ENCODE measurements at places on chromosomes 11 and 22.

- DNase-seq = no peak
These were observed 9.5 kb downstream of the ARAP1 start for GRCh38 chr11:72742513-72743320.

DNA sequence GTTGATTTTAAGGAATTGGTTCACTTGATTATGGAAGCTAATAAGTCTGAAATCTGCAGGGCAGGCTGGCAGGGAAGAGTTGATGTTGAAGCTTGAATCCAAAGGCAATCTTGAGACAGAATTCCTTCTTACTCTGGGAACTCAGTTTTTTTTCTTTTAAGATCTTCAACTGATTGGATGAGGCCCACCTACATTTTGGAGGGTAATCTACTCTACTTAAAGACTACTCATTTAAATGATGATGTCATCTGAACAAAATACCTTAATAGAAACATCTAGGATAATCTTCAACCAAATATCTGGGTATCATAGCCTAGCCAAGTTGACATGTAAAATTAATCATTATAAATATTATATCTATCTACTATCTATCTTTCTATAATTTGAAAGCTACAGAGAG lies 163.2 kb downstream of the PGR start:
- DNase-seq = no peak

- DNase-seq = no peak
These were observed 17.5 kb downstream of the CTTN start for GRCh38 chr11:70415642-70416395.

GRCh38 chr22:42883121-42883520 lies 26.0 kb upstream of the ARFGAP3 start:
- no peak for DNase-seq

DNA sequence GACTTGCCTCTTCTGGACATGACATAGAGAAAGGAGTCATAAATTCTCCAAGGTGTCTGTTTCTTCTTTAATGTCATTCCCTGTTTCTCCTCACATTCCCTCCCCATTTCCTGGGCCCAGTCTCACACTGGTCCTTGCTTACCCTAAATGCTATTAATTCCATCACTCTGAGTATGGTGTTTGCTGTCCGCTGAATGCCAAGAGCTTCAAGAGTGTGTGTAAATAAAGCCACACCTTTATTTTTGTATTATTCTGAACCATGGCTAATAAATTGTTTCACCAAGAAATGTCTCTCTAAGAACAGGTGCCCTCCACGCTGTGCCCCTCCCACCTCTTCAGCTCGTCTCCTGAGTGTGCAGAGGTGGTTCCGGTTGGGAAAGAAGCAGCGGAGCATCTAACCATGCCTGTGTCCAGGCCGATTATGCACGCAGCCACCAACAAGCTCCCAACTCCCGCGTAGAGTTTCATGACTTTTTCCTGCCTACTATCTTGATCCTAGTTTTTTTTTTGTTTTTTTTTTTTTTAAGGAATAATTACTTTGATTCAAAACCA lies 8.6 kb downstream of the TMEM121B start:
- no peak for DNase-seq

DNA sequence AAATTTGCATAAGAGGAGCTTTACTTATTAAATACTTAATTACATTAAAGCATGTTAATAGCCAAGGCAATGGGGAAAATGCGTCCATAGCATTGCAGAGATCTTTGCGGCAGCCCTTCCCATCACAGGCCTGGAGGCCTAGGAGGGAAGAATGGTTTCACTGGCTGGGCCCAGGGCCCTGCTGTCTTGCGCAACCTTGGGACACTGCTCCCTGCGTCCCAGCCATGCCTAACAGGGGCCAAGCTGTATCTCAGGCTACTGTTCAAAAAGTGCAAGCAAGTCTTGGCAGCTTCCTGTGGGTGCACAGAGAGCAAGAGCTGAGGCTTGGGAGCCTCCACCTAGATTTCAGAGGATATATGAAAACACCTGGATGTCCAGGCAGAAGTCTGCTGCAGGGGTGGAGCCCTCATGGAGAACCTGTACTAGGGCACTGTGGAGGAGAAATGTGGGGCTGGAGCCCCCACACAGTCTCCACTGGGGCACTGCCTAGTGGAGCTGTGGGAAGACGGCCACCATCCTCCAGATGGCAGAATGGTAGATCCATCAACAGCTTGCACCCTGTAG lies 46.0 kb downstream of the THAP12 start:
- no peak for DNase-seq

DNA sequence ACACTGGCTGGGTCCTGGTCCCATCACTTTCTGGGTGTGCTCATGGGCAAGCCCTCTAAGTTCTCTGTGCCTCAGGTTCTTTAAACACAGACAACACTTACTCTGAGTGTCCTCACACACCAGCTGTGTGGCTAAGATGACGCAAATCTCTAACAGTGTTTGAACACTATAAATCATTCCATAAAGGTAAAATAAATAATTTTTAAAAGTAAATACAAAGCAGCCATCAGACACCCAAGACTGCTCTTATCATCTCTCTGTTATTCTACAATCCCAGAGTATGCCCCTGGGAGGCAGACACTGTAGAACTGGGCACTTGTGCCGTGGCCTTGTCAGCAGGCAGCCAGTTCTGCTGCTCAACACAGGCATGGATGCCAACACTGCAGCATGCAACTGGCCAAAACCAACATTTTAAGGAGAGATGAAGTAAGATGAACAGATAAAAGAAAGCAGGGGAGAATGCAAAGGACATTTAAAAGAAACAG lies 56.8 kb downstream of the RPL27A start:
- DNase-seq = no peak

GRCh38 chr11:14977101-14977880 lies 5.1 kb upstream of the CALCA start:
- DNase-seq = no peak

- no peak for DNase-seq
These were observed 25.0 kb upstream of the CCDC34 start for GRCh38 chr11:27388001-27388400.

- no peak for DNase-seq
These were observed 20.6 kb downstream of the LRRC32 start for GRCh38 chr11:76649851-76650372.

DNA sequence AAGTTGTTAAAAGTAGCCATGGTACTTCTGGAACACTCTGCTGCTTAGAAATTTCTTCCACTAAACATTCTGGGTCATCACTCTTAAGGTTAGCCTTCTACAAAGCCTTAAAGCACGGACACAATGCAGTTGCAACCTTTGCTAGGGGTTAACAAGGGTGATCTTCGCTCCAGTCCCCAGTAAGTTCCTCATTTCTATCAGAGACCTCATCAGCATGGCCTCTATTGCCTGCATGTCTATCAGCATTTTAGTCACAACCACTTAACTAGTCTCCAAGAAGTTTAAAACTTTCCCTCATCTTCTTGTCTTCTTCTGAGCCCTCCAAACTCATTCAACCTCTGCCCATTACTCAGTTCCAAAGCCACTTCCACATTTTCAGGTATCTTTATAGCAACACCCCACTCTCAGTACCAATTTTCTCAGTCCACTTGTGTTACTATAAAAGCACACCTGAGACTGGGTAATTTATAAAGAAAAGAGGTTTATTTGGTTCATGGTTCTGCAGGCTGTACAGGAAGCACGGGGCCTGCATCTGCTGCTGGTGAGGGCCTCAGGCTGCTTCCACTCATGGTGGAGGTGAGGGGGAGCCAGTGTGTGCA lies 48.7 kb upstream of the TH start:
- no peak for DNase-seq

DNA sequence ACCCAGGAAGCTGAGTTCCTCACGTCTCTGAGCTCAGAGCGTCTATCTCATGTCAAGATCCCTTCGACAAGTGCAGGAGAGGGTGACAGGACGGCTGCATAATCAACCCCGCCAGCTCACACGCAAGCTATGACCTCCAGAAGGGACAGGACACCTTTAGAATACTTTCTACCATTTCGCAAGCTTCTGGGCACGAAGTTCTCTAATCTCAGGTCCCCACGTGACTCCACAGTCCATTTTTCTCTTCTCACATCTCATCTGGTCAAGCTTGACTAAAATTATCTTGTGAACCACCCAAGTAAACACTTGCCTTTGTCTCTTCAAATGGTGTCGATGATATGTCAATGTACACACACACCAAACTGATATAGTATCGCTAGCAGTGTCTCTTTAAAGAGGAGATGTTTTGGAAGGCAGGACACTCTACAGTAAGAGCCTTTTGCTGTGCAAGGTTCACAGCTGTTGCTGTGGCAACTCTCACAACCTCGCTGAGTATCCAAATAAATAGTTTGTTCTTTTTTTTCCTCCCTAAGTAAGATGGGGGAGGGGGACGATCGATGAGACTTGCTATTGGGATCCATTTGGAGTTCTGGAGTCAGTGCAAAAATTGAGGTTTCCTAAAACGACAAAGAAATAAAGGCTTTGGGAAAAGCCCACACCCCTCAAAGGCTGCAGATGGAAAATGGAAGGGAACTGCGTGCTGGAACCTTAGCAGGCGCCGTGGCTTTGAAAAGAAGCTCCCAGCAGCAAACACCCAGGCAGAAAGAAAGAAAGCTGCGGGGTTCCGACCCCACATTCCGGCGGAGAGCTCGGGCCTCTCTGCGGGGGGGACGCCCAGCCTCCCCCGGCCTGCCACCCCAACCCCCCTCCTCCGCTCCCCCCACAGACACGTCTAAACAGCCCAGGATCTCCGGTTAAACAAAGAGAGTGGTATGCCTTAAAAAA lies 215.4 kb upstream of the UBASH3B start:
- DNase-seq = no peak

GRCh38 chr11:63603180-63603518 lies 11.1 kb downstream of the PLAAT3 start:
- DNase-seq = no peak

DNA sequence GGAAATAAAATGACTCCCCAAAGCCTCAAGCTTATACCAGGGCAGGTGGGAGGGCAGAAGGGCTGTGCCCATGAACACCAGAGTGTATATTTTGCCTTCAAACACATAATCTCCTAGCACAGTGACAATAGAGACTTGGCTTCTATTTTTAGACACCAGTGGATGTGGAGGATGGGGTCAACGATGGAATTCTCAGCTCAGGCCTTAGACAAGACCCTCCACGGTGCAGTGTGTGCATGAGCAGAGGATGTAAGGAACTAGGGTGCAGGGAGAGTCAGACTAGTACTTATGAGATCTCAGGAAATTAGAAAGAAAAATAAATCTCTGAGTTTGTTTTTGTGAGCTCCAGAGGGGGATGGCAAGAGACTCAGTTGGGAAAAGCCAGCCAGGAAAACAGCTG lies 113.6 kb upstream of the CADM1 start:
- no peak for DNase-seq

DNA sequence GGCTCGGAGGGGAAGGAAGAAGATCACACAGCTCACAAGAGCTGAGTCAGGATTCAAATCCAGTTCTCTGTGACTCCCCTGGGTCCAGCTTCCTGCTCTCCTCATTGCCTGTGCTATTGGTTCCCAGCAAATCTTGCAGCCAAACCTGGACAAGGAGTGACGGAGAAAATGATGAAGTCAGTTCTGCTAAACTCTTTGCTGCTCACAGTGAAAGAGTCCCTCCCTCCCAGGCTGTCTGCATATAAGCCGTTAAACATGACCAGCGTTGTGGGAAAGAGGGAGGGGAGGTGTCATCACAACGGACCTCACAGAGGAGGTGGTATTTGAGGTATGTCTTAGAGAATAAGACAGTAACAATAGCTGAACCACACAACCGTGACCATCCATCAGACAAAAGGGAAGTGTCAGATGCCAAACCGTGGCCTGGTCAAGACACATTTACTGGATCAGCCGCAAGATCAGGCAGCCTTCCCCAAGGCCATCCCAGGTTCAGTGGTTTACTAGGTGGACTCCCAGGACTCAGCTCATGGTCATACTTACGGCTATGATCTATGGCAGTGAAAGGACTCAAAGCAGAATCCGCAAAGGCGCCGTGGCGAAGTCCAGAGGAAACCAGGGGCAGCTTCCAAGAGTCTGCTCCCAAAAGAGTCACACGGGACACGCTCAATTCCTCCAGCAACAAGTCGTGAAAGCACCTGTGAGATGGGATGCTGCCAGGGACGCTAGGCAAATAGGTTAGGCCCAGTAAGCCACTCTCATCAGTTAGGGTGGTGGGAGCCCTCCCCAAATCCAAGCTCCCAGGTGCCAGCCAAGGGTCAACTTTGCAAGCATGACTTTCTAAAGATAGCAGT lies 2.8 kb upstream of the CYTH4 start:
- DNase-seq = no peak

DNA sequence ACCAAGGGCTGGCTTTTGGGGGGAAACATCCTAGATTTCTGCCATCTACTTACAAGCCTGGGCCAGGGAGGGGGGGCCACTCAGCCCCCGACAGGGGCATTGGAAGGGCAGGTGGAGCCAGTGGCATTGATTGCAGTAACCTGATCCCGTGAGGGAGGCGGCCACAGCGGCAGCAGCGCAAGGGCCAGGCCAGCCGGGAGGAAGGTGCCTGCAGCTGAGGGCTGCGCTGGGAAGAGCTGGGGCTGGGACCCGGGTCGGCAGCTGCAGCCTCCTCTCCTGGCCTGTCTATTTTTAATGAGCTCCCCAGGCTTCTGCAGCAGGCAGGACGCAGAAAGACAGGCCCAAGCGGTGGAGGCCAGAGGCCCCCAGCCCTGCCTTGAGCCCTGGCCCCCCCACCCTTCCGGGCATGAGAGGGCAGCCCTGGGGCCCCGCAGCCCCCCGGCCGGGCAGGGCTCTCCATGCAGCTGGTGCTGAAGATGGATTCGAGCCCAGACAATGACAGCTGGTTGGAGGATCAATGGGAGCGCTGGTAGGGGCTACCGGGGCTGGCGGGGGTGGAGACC lies 10.6 kb downstream of the FREY1 start:
- no peak for DNase-seq

- no peak for DNase-seq
These were observed 112.1 kb upstream of the OR4B1 start for GRCh38 chr11:48104568-48104924.

DNA sequence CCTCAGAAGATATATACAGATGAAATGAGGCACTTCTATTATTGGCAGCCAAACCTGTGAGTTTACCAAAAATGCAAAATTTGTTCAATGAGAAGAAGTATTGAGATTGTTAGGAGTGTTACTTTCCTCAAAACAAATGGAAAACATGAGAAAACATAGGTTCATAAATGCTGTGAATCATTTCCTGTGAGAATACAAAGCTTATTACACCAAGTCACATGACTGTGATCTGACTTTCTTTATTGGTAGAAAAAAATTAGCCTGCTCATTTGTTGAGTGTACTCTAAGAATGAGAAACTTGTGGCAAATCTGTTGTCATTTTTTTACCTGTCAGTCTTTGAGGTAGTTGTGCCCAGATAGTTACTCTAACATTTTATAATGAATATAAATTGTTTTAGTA lies 215.1 kb downstream of the TMEM135 start:
- no peak for DNase-seq

DNA sequence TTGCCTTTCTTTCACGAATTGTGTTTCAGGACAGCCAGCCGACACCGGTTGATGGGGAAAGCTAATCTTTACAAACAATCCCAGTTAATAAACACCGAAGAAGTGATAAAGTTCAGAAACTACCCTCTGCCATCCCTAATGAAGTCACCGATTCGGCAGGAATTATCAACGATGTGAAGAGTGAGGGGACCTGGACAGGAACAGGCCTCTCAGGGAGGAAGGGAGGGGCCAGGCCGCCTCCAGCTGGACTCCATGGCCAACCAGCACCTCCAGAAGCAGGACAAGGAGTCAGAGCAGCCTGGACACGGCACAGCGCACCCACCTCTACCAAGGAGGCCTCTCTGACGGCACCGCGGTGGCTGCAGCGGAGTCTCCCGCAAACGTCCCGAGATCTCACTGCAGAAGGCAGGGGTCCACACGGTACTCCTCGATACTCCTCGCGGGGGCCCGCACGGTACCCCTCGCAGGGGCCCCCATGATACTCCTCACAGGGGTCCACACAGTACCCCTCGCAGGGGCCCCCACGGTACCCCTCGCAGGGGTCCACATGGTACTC lies 3.9 kb downstream of the TOLLIP start:
- no peak for DNase-seq

Measured in H54 (cell line).